Common myeloid progenitor, CD34-positive (primary cell): ENCODE measurements at places on chromosomes 1 and 21.

GRCh38 chr1:19042675-19043578 lies 86.5 kb upstream of the IFFO2 start:
- H3K36me3 ChIP-seq, result no peaks in the 10 kb centered on the region
- no peak overlapping the region for H3K27ac ChIP-seq
- DNase-seq, result no peak
- H3K4me1 ChIP-seq, result no peaks in the 10 kb centered on the region

- no peaks in the 10 kb centered on the region for H3K27me3 ChIP-seq
- H3K27ac ChIP-seq, result no peak overlapping the region
- DNase-seq, result no peak
- peaks cover 2% of the 10 kb centered on the region for H3K36me3 ChIP-seq
- no peaks in the 10 kb centered on the region for H3K4me1 ChIP-seq
- H3K4me3 ChIP-seq, result no peak overlapping the region
These were observed 78.7 kb downstream of the PBX1 start for GRCh38 chr1:164637461-164638375.

GRCh38 chr1:246269466-246269865 lies 237.6 kb downstream of the SMYD3 start:
- H3K36me3 ChIP-seq, result no peaks in the 10 kb centered on the region
- no peak overlapping the region for H3K4me3 ChIP-seq
- DNase-seq, result no peak
- H3K4me1 ChIP-seq, result no peaks in the 10 kb centered on the region
- no peak overlapping the region for H3K27ac ChIP-seq

DNA sequence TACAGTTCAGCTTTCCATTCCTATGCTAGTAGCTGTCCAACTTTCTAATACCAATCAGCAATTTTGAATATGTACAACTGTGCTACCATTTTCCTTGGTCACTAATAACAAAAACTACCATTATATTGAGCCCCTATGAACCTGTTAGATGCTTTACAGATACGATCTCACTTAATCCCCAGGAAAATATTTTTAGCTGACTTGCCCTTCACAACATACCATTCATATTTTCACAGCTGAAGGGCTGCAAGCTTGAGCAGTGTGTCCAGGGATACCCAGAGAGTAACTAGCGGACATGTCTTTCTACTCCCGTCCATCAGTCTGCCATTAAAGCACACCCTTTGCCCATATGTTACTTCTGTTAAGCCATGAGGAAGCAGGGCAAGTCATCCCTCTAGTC lies 140.5 kb downstream of the SPATA46 start:
- H3K27ac ChIP-seq, result no peak overlapping the region
- no peaks in the 10 kb centered on the region for H3K27me3 ChIP-seq
- no peaks in the 10 kb centered on the region for H3K4me1 ChIP-seq

DNA sequence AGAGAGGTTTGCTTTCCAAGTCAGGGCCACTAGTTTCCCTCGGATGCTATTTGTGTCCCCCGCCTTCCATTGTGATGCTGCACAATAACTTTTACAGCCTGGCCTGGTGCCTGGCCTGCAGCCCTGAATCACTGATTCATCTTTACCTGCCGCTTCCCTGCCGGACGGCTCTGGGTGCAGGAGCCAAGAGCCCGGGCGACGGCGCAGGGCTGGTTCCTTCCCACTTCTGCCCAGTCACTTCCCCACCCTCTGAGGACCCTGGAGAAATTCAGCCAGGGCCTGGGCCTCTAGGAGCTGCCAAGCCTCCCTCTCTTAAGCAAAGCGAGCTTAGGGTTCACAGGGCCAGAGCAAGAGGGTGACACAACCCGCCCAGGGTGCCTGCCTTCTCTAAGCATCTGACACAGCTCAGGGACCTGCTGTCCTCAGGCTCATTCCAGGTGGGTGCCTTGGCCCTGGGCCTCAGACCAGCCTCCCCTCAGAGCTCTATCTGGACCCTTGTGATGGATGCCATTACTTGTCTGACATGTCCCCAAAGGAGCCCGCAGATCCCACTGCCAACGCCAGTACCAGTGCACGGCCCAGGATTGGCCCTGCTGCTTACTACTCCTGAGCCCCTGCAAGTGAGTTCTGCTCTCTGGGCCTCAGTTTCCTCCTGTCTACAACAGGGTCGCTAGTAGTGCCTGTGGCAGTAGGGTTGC lies 381.0 kb upstream of the VAMP3 start:
- H3K36me3 ChIP-seq, result no peaks in the 10 kb centered on the region
- H3K4me3 ChIP-seq, result no peak overlapping the region
- H3K4me1 ChIP-seq, result no peaks in the 10 kb centered on the region
- no peaks in the 10 kb centered on the region for H3K27me3 ChIP-seq
- DNase-seq, result no peak

- H3K36me3 ChIP-seq, result no peaks in the 10 kb centered on the region
- no peaks in the 10 kb centered on the region for H3K4me1 ChIP-seq
- H3K27ac ChIP-seq, result no peak overlapping the region
- H3K4me3 ChIP-seq, result no peak overlapping the region
These were observed 9.3 kb downstream of the GJB4 start for GRCh38 chr1:34768856-34769255.

GRCh38 chr1:176073524-176074157 lies 133.4 kb downstream of the COP1 start:
- H3K4me1 ChIP-seq, result no peaks in the 10 kb centered on the region
- peak; percentile 75 for DNase-seq
- H3K27ac ChIP-seq, result no peak overlapping the region
- H3K36me3 ChIP-seq, result peaks cover 26% of the 10 kb centered on the region
- no peaks in the 10 kb centered on the region for H3K27me3 ChIP-seq
- H3K4me3 ChIP-seq, result no peak overlapping the region

- H3K4me1 ChIP-seq, result peaks cover 23% of the 10 kb centered on the region
- H3K4me3 ChIP-seq, result no peak overlapping the region
- H3K36me3 ChIP-seq, result peaks cover 4% of the 10 kb centered on the region
- H3K27ac ChIP-seq, result no peak overlapping the region
- peak; percentile 59 for DNase-seq
These were observed 287.9 kb upstream of the FMN2 start for GRCh38 chr1:239803781-239804180.

DNA sequence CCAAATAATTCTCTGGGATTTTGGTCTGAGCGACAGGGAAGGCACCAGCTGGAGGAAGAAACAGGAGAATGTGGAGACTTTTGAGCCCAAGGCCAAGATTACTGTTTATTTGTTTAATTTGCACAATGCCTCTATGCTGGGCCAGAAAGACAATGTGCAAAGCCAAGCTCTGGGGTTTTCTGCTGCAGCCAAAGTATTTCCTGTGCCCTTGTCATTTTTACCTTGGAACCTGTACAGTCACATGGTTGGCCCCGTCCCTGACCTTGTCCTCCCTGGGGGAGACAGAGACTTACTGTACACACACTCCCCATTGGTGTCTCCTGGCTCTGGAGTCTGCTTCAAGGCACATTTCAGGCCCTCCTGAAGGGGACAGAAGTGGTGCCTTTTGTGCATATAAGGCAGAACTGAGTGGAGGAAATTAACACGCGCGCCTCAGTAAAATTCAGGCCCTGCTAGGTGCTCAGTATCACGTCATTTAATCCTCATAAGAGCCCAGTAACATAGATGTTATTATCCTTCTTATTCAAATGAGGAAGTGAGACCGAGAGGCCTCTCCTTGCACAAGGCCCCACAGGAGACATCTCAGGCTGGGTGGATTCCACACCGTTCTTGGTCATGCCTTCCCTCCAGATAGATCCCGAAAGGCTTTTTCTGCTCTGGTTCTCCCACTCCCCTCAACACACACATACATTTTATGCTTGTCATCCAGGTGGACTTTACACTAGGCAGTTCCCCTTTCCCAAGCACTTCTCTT lies 21.1 kb downstream of the C1orf115 start:
- H3K4me3 ChIP-seq, result no peak overlapping the region
- H3K36me3 ChIP-seq, result no peaks in the 10 kb centered on the region
- no peak for DNase-seq
- H3K27ac ChIP-seq, result no peak overlapping the region
- no peaks in the 10 kb centered on the region for H3K4me1 ChIP-seq
- H3K27me3 ChIP-seq, result no peaks in the 10 kb centered on the region

GRCh38 chr1:1353389-1354151 lies 4.4 kb upstream of the DVL1 start:
- H3K4me3 ChIP-seq, result no peak overlapping the region
- H3K27ac ChIP-seq, result no peak overlapping the region
- H3K4me1 ChIP-seq, result peaks cover 22% of the 10 kb centered on the region
- no peak for DNase-seq
- H3K27me3 ChIP-seq, result peaks cover 8% of the 10 kb centered on the region

GRCh38 chr21:36297938-36298572 lies 21.9 kb upstream of the MORC3 start:
- no peaks in the 10 kb centered on the region for H3K27me3 ChIP-seq
- H3K4me1 ChIP-seq, result peaks cover 12% of the 10 kb centered on the region
- H3K27ac ChIP-seq, result peak overlapping the region; percentile 35
- DNase-seq, result peak; percentile 84
- peak overlapping the region; percentile 27 for H3K4me3 ChIP-seq
- H3K36me3 ChIP-seq, result peaks cover 4% of the 10 kb centered on the region

DNA sequence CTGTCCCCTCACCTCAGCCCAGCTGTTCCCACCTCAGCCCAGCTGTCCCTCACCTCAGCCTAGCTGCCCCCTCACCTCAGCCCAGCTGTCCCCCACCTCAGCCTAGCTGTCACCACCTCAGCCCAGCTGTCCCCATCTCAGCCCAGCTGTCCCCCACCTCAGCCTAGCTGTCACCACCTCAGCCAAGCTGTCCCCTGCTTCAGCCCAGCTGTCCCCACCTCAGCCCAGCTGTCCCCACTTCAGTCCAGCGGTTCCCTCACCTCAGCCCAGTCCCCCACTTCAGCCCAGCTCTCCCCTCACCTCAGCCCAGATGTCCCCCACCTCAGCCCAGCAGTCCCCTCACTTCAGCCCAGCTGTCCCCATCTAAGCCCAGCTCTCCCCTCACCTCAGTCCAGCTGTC lies 88.4 kb upstream of the CSF3R start:
- H3K27me3 ChIP-seq, result peaks cover 5% of the 10 kb centered on the region
- no peak for DNase-seq
- H3K4me1 ChIP-seq, result no peaks in the 10 kb centered on the region
- H3K36me3 ChIP-seq, result no peaks in the 10 kb centered on the region
- H3K27ac ChIP-seq, result no peak overlapping the region
- no peak overlapping the region for H3K4me3 ChIP-seq

- peaks cover 10% of the 10 kb centered on the region for H3K4me1 ChIP-seq
- DNase-seq, result no peak
- no peak overlapping the region for H3K27ac ChIP-seq
- H3K27me3 ChIP-seq, result no peaks in the 10 kb centered on the region
- peaks cover 70% of the 10 kb centered on the region for H3K36me3 ChIP-seq
- no peak overlapping the region for H3K4me3 ChIP-seq
These were observed 32.4 kb upstream of the ZNF124 start for GRCh38 chr1:247204177-247204647.

- H3K27ac ChIP-seq, result no peak overlapping the region
- no peaks in the 10 kb centered on the region for H3K4me1 ChIP-seq
- no peak overlapping the region for H3K4me3 ChIP-seq
- DNase-seq, result no peak
- no peaks in the 10 kb centered on the region for H3K36me3 ChIP-seq
- no peaks in the 10 kb centered on the region for H3K27me3 ChIP-seq
These were observed 70.1 kb downstream of the KAZN start for GRCh38 chr1:14668538-14668937.

DNA sequence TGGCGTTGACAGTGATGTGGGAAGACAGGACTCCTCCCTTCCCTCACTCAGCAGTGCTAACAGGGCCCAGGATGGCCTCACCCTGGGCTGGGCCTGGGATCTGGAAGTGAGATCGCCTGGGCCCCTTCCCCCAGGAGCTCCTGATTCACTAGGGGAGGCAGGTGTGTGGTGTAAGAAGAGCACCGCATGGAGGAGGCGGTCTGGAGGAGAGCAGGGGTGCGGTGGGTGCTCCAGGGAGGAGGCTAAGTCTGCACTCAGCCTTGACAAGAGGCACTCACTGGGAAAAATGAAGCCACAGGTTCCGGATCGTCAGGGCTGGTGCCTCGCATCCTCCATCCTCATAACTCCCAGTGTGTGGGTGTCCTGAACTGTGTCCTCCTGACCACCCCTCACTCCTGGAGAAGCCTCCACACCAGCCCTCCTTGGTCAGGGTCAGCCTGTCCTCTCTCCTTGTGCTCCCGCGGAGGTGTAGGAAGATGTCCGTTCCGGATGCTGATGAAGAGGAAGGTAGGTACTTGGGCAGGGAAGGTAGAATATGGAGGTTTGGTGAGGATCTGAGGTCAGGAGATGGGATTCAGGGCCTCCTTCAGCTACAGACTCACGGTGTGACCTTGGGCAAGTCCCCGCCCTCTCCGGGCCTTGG lies 142.1 kb upstream of the WNT4 start:
- H3K4me1 ChIP-seq, result no peaks in the 10 kb centered on the region
- no peaks in the 10 kb centered on the region for H3K36me3 ChIP-seq
- DNase-seq, result no peak
- H3K27me3 ChIP-seq, result peaks cover 23% of the 10 kb centered on the region
- H3K27ac ChIP-seq, result no peak overlapping the region

DNA sequence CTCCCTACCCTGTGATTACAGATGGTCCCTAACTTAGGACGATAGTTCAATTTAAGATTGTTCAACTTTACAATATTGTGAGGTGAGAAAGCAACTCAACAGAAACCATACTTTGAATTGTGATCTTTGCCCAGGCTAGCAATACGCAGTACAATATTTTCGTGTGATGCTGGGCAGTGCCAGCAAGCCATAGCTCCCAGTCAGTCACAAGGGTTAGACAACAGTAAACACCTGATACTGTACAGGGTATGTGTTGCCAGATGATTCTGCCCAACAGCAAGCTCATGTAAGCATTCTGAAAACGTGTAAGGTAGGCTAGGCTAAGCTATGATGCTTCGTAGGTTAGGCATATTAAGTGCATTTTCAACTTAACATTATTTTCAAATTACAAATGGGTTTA lies 11.9 kb downstream of the GPBP1L1 start:
- no peak overlapping the region for H3K4me3 ChIP-seq
- H3K4me1 ChIP-seq, result peaks cover 28% of the 10 kb centered on the region
- H3K36me3 ChIP-seq, result peaks cover 15% of the 10 kb centered on the region
- no peak overlapping the region for H3K27ac ChIP-seq
- DNase-seq, result no peak

- no peak for DNase-seq
- H3K36me3 ChIP-seq, result no peaks in the 10 kb centered on the region
- H3K4me3 ChIP-seq, result peak overlapping the region; percentile 64
- H3K4me1 ChIP-seq, result peaks cover 33% of the 10 kb centered on the region
These were observed 2.8 kb downstream of the ADGRL2 start for GRCh38 chr1:81803431-81804110.
